ENCODE measurements at places on chromosomes 5 and 9. TPM values are rescaled to one million over a fixed set of nuclear protein-coding genes. Genes with fewer than 3 reads are reported as not detected.

GRCh38 chr5:83368835-83369234, 102.7 kb upstream of the VCAN start:
- DNase-seq, result no peak

Gene ADAMTS13
- 3.2 TPM for total RNA-seq

DNA sequence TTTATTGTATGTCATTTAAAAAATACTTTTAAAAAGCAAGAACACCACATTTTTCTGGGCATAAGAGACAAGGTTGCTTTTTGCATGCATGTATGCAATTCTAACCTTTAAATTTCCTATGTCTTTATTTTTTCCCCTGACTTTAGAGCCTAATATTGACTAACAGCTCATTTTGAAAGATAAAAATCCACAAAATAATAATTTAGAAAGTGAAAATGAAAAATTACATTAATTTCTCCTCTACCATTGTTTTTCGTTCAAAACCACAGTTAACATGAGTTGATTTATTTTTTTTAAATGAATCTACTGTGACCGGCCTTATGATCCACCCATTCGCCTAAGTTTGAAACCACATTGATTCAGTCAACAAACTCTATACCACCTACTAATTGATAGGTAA, 137.5 kb upstream of the CDKN2B start:
- no peak for DNase-seq

DNA sequence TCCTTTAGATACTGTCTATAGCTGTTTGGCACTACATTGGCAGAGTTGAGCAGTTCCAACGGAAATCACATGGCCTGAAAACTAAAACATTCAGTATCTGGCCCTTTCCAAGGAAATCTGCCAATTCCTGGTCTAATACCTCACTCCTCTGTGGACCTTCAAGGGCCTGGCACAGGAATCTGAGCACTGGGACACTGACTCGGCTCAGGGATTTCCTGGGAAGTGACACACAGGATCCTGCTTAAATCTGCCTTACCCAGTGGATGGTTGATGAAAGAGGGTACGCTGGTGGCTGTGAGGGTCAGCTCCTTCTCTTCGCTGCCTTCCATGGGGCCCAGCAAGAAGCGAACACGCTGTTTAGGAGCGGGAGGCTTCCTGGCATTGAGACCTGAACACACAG, 904 bp downstream of the TRUB2 start:
- no peak for DNase-seq

Gene TMEM8B
- 7.3 TPM for total RNA-seq

GRCh38 chr9:99134893-99135341, 30.0 kb downstream of the TGFBR1 start:
- no peak for DNase-seq

DNA sequence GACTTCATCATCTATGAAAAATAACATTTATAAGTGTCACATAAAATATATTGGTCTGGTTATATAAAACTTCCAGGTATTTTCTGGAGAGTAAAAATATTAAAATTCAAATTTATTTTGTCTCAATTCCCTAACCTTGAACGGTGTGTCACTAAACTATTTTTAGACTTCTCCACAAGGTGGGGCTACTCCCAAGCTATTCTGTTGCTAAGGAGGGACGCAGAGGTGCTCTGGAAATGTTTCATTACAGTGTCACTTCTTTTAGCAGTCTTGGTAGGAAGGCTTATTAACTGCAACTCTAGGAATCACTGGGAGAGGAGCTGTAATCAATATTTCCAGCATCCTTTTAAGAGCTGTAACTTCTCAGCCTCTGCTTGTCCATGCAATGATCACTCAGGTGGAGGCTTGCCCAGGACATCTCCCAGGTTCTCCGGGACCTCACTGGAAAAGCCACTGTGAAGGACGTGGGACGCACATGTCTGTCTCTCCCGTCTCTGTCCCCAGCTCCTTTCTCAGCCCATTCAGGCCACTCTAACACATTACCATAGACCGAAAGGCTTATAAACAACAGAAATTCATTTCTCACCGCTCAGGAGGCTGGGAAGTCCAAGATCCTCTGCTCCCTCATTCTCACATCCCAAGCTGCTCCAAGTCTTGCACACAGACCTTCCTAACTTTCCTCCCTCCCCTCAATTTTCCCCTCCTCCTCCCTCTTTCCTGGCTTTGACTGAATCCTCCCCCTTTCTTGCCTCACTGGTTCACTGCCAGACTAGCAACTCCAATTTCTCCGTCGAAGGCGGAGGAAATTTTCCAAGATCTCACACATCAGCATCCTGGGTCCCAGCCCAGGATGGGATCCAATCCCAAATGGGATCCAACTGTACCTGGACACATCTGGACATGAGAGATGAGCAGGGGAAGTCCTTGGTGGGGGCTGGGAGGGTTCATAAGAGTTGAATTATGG, 32.7 kb upstream of the DNAH5 start:
- DNase-seq, result no peak

Gene SPINK6
- total RNA-seq, result not detected

Gene PCDHGA4
- total RNA-seq, result 2.0 TPM

GRCh38 chr5:126100767-126101166, 322.4 kb upstream of the GRAMD2B start:
- DNase-seq, result no peak

Gene ZMAT2
- total RNA-seq, result 13.9 TPM

DNA sequence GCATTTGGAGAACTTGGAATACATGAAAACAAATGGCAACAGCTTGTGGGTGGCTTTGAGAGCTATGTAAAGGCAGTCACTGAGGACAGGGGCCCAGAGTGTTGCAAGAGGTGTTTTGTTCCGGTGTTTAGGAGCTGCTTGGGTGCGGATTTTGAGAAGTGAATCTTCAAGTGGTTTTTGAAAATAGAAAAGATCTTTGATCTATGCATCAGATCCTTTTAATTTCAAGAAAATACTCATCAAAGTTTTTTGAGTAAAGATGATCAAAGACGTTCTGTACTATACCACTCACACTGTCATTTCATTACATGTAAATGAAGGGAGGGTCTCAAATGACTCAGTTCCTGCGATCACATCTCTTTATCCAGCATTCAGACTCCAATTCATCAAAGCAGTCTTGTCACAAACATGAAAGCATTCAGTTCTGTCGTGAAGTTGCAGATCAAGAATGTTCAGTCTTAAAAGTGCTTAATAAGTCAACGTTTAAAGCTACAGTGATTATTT, 112.5 kb downstream of the WDR41 start:
- no peak for DNase-seq

Data from pancreas (tissue), 10 donors.